ENCODE measurements at places on chromosomes 16 and 17. TPM values are rescaled to one million over a fixed set of nuclear protein-coding genes. Genes with fewer than 3 reads are reported as not detected.

DNA sequence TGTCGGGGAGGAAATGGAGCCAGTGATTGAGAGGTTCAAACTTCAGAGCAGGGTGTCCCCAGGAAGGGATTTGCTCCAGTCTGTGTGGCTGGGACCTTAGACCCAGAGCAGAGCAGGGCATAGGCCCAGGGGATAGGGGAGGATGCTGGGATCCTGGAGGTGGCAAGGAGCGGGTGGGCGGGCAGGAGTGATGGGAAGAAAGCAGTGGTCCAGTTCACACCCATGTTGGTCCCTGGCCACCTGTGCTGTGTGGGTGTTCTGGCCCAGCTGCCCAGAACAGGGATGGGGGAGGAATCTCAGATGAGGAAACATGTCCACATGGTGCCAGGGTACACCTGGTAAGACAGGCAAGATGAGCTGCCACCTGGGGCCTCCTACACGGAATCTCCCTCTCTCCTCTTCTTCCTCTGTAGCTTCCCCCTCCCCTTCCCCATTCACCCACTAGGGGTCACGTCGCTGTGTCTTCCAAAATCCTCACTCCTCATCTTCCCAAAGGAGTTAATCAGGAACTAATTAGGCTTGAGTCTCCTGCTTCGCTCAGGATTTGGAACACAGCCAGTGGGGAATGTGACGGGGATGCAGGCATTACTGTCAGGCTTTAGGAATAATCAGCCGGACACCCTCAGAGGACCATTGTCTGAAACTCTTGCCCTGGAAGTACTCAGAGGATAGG, 2.3 kb downstream of the BEAN1 start:
- no peak for DNase-seq

DNA sequence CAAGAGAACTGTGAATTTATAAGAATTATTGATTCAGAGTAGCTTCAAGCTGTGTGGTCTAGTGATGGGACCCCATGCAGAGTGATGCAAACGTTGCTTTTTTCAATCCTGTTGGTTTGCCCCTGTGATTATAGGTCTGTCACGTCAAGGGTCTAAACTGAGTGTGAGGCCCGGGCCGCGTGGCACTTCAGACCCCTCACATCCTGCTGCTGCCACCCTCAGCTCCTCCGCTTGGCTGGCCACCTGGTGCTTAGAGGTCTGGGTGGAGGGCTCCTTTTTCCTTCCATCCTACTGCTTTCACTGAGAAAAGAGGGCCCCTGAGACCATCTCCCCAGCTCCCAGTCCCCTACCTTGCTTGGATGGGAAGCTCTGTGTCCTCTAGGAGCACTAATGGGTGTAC, 12.0 kb downstream of the MYL4 start:
- no peak for DNase-seq

DNA sequence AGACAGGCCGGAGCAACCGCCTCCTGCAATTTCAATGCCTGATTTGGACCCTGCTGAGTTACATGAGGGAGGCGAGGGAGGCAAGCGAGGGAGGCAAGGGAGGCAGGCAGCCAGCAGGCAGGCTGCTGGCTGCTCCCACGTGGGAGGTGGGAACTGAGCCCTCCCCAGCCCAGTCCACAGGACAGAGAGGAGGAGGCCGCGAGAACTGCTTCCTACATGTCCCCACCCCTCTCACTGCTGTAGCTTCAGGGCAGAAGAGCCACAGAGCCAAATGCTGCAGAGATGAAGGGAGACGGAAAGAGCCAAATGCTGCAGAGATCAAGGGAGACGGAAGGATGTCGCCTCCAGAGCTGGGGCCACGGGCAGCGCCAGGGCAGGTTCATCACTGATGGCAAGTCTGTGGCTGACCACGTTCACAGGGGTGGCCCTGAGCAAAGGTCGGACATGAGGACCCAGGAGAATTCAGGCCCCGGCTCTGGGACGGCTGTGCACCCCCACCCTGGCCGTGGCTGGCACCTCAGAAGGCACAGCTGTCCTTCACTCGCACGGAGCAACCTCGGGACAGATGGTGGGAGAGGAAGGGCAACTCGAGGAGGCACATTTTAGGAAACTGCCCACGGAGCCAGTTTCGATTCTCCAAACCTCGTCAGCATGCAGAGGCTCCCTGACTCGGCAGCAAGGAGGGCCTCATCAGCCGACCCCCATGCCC, 21.5 kb downstream of the RPH3AL start:
- DNase-seq: peak; percentile 89

DNA sequence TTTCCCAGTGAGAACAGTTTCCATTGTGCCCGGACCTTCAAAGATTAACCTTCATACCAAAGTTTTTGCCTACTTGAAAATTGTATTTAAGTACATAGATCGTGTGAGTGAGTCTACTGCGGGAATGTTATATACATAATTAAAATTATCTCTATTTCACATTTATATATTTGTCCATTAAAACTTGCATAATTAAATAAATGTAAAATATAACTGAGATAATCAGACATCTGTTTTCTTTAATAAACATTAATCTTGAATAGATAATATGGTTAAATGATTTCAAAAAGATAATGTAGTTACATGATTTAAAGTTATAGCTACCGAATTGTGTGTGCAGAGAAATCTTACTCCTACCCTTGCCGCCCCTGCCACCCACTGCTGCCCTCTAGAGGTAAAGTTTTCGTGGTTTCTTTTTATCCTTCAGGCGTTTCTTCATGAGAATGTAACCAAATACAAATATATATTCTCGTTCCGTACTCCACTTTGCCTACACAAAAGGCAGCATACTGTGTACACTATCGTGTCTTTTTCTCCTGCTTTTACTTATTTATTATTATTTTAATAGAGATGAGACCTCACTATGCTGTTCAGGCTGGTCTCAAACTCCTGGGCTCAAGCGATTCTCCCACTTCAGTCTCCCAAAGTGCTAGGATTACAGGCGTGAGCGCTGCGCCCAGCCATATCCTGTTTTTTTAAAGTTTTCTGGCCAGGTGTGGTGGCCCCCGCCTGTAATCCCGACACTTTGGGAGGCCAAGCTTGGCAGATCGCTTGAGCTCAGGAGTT, 35.6 kb downstream of the RPA1 start:
- DNase-seq: no peak

DNA sequence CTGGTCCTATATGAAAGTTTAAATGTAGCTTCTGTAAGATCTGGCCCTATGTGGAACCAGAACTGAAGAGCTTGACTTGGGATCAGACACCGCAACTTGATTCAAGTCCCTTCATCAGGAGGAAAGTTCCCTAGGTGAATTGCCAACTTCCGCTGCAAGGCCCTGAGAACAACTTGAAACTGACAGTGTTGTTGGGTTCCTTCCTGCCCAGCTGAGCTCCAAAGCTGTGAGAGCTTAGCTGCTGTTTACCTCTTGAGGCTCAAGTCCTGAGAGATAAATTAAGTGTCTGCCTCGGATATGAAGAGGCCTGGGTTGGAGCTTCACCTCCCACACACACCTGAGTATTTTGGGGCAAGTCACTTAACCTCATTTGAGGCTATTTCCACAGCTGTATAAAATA, 44.7 kb downstream of the REXO5 start:
- no peak for DNase-seq

The HBZ gene
- not detected for total RNA-seq

Data from posterior vena cava (tissue), 2 donors.